Stimulated activated naive CD4-positive, alpha-beta T cell treated with Interleukin-2 at 50 U/mL for 16 hours (primary cell): ENCODE measurements at places on chromosomes 7 and 10.

- DNase-seq, result no peak
These were observed 4.2 kb downstream of the NUB1 start for GRCh38 chr7:151345576-151346469.

- no peak for DNase-seq
These were observed 337.0 kb upstream of the PRKCQ start for GRCh38 chr10:6917125-6917524.

GRCh38 chr10:11684717-11685645, 57.2 kb upstream of the ECHDC3 start:
- peak; percentile 35 for DNase-seq

DNA sequence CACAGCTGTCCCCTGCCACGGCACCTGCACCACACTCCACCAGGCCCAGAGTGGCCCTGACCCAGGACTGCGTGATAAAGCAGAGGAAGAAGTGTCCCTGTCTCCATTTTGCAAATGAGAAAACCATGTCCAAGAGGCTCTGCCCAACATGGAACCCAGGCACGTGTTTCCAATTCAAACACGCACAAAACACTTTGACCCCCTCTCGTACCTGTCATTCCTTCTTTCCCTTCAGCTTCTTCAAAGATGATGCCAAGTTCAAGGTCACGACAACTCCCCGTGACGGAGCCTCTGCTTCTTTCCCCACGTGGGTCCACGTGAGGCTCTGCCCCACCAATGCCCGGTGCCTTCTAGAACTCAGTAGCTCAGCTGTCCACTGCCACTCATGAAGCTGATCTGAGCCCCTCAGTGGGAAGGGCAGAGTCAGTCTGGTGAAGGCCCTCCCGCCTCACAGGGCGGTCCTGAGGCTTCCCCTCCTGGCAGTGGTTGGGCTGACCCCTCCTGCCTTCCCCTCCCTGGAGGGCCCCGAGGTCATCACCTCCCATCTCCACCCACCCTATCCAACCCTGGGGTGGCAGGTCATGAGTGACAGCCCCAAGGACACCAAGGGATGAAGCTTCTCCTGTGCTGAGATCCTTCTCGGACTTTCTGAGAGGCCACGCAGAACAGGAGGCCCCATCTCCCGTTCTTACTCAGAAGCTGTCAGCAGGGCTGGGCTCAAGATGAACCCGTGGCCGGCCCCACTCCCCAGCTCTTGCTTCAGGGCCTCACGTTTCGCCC, 19.0 kb downstream of the CALML5 start:
- DNase-seq, result no peak

GRCh38 chr7:135845415-135846075, 96.9 kb upstream of the FAM180A start:
- DNase-seq, result no peak

DNA sequence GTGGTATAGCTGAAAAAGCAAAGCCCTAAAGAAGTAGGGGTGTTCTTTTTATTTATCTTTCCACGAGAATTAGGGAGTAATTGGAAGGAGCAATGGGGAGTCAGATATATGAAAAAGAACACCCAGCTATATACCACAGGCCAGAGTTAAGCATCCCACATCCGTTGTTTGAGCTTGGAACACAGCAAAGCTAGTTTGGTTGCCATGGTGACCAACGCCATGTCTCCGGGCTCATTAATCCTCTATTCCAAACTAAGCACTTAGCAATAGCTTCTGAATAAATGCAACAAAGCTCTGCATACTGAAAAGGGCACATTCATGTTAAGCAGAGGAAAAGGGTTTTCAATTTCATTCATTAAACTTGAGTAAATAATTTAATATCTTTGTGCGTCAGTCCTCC, 23.5 kb downstream of the ASB4 start:
- no peak for DNase-seq
